ENCODE measurements at places on chromosomes 16 and 17.

GRCh38 chr17:80585890-80586845 is 41.5 kb downstream of the RPTOR start:
- no peak for DNase-seq

DNA sequence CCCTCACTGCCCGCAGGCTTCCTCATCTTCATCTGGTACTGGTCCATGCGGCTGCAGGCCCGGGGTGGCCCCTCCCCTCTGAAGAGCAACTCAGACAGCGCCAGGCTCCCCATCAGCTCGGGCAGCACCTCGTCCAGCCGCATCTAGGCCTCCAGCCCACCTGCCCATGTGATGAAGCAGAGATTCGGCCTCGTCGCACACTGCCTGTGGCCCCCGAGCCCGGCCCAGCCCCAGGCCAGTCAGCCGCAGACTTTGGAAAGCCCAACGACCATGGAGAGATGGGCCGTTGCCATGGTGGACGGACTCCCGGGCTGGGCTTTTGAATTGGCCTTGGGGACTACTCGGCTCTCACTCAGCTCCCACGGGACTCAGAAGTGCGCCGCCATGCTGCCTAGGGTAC is 4.7 kb upstream of the ADGRG3 start:
- DNase-seq = no peak

DNA sequence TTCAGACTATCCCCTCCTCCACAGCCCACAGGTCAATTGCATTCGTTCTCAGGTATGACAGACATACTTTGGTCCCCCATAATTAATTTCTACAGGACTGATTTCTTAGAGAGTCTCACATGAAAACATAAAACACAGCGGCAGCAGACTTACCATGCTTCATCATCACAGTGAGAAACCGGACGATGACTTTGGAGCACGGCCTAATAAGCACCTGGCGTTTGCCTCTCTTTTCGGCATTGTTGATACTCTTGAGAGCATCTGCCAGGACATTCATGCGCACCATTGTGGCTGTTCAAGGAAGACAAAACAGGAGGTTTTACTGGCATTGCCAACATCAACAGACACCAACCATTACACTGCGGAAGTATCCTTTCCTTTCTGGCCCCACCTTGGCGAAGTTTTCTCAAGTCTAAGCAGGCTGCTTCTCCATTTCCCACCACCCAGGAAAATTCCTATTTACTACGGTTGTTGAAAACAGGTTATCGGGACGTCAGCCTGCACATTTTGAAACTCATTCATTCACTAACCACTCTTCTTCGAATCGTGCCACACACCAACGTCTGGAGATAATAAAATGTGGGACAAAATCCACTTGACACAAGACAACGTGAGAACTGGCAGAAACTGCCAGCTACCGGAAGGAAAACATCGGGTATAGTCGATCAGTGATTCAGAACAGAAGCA is 1.2 kb downstream of the RPS15A start:
- DNase-seq = no peak

GRCh38 chr16:50967827-50968612 is 183.1 kb downstream of the SALL1 start:
- no peak for DNase-seq

- no peak for DNase-seq
Observed at GRCh38 chr16:47258874-47259461, 115.2 kb upstream of the NETO2 start.

GRCh38 chr17:34481779-34482178 is 97.6 kb upstream of the TMEM132E start:
- DNase-seq = no peak

DNA sequence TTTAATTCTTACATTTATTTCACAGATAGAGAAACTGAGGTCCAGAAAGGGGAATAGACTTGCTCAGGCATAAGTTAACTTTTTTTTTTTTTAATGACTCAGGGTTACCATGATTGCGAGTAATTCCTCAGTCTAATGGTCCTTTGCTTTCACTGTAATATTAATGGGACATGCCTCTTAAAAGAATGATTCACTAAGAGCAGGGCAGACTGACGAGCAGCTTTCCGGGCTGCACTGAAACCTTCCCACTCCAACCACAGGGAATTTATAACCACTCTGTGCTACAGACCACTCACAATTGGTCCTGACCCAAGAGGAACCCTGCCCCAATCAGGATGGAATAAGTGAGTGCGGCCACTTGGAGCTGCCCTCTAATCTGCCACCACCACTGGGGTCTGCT is 5.7 kb downstream of the HOXB2 start:
- no peak for DNase-seq

DNA sequence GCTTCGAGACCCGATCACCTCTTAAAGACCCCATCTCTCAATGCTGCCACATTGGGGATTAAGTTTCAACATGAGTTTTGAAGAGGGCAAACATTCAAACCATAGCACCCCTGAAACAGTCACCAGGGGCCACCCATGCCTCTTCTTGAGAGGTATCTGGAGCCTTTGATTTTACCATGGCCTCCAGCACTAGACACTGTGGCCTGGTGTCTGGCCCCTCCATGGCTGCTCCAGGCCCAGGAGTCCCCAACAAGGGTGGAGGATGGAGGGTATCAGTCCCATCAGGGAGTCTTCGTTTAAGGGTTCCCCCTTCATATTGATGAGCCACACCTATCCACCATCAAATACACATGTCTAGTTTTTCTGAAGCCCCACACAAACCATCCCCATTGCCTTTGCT is 66.5 kb upstream of the CDH5 start:
- no peak for DNase-seq

GRCh38 chr17:75487351-75488070 is 27.8 kb downstream of the CASKIN2 start:
- DNase-seq = no peak

GRCh38 chr16:24069036-24069590 is 187.0 kb upstream of the CACNG3 start:
- DNase-seq = no peak

DNA sequence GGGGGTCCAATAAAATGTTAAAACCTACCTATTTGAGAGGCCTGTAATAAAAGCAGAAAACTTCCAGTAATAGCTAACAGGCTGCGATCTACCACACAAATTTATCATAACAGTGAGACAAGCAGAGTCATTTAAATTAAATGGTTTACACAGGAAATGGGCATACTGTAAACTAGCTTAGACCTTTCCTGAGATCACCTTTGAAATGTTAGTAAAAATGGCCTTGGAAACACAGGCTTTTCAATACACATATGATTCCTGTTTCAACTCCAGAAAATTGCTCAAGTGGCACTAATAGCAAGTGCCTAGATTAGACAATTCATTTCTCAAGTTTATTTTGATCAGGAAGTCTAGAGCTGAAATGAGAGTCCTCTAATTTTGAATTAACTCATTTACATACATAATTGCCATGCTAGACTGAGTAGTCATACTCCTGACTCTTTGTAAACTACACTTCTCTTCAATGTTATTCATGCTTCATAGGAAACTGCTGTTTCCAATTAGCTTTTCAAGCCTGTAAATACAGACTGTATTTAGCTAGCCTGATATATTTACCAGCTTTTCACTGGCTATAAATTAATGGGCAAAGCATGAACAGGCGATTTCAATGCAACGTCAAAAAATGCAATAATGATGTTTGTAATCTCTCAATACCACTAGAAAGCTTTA is 43.3 kb downstream of the PARN start:
- no peak for DNase-seq

- DNase-seq = no peak
Observed at GRCh38 chr17:21286066-21286770, 1.7 kb downstream of the MAP2K3 start.

- no peak for DNase-seq
Observed at GRCh38 chr16:4008116-4008515, 108.1 kb downstream of the ADCY9 start.

- DNase-seq = no peak
Observed at GRCh38 chr16:83717308-83717707, 90.5 kb upstream of the HSBP1 start.

DNA sequence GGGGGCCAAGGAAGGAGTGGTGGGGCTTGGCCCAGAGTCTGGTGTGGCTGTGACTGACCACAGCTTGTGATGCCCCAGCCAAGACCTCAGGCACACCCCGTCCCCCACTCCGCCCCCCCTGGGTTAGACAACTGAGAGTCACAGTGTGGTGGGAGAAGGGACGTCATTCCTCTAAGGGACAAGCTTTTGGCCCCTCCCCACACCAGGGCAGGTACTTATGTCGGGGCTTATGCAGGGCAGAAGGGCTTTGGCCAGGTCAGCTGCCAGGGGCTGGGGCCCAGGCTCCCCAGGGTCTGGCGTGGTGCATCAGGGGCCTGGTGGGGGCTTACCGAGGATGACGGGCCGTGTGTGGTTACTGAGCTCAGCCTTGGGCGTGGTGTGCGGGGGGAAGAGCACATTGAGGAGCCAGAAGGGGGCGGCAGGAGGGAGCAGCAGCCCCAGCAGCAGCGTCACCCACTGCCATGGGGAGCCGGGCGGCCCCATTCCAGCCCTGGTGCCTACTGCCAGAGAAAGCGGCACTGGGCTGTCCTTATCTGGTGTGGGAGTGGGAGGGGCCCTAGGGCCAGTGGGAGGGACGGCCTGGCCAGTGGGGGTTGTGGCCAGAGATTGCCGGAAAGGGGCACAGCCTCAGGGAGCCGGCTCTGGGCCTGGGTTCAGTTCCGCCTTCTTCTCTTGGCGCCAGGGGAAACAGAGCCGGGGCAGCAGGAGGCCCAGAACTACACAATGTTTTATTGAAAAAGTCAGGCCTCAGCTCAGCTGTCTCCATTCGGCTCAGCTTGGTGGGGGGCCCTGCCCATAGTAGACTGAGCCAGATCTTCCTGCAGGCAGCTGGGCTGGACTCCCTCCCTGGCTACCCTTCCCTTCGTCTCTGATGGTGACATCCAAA is at the start of gene LCAT:
Gene LCAT (minus strand): TSS at position 502 of the 886 bp plus-strand sequence. CDS start 19 bp downstream, at position 483.
- no peak for DNase-seq

- DNase-seq = no peak
Observed at GRCh38 chr16:85453194-85453678, 159.9 kb upstream of the GSE1 start.

DNA sequence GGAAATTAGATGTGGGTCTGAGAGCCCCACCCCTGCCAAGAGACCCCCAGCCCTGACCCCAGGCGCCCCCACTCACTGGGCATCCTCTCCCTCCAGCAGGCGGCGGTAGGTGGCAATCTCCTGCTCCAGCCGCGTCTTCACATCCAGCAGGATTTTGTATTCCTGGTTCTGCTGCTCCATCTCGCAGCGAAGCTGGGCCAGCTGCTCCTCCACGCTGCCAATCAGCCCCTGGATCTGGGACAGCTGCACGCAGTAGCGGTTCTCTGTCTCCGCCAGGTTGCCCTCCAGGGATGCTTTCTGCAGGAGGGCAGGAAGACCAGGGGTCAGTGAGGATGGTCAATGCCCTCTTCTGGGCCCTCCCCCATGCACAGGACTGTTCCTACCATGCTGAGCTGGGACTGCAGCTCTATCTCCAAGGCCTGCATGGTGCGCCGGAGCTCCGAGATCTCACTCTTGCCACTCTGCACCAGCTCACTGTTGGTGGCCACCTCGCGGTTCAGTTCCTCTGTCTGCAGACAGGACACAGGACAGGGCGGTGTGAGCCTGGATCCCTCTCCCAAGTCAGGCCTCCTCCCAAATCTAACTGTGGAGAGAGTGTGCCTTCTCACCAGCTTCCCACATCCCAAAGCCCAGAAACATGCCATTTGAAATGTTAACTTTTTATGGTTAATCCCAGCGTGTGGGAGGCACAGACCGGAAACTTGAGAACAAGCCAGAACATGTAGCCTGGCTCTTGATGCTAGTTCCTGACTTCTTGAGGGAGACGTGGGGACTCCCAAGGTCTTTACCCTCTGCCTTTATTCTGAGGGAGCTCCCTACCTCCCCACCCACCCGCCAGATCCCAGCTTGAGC is 3.6 kb downstream of the KRT17 start:
- no peak for DNase-seq

- DNase-seq = no peak
Observed at GRCh38 chr17:37247825-37248224, 128.0 kb upstream of the C17orf78 start.

- DNase-seq = no peak
Observed at GRCh38 chr17:69669441-69670178, 255.1 kb downstream of the MAP2K6 start.

DNA sequence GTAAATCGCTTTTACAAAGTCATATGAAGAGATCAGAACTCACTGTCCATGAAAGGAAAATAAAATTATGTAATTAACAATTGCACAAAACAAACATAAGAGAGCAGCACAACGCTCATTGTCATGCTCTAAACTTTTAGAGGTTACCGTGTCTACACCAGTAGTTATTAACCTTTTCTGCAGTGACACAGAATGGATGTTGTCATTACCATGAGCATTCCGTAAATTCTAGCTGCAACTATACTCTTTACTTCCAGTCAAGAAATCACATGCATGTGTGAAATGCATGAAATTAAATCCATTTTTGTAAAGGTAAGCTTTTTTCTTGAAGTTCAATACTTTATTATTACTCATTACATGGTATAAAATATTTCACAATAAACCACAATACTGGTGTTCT is 38.2 kb downstream of the USP32 start:
- no peak for DNase-seq

DNA sequence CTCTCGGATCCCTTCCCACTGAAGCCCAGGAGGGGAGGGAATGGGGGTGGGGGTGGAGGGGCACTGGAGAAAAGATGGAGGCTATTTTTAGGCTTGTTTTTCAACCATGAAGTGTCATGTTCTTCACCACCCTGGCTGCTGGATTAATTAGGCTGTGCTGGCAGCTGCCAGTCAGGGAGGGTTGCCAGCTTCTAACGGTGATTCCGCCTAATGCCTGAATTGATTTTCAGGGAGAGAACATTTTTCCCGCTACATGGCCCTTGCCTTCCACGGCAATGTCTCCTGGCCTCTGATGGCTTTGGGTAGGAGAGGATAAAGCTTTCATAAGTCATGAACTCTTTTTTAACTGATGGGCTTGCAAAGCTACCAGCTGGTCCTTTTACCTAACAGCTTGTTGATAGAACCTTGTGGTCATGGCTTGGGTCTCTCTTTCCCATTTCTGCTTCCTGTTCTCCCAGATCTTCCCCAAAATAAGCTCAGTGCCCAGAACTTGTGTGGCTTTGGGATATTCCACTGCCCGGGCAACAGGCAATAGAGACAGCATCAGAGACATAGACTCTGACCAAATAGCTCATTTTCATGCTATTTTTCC is 167.4 kb downstream of the PITPNC1 start:
- no peak for DNase-seq

DNA sequence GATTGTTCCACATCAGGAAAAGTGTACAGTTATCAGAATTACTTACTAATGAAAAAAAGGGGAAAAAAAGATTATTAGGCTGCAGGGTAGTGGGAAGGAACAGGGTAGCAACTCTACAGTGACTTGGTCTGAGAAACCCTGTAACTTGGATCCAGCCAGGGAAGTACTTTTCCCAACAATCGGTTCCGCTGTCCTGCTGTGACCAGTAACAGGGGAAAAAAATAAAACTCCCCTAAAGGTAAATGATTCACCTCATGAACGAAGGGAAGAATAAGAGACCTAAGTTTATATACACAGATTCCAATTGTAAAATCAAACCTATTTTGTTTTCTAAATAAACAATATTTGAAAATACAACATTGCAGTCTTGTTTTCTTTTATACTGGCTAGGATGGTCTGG is 189.9 kb downstream of the WWOX start:
- DNase-seq = no peak
